ENCODE measurements at places on chromosomes 1 and 21. TPM values are rescaled to one million over a fixed set of nuclear protein-coding genes. Genes with fewer than 3 reads are reported as not detected.

KCTD3 gene
- 36.7 TPM for total RNA-seq

GPR3 gene
- total RNA-seq = 1.0 TPM

ADGRL2 gene
- total RNA-seq = 18.9 TPM

TNNI3K gene
- total RNA-seq = not detected

KRTAP12-2 gene
- total RNA-seq = not detected

KCNH1 gene
- total RNA-seq = not detected

TNFAIP8L2 gene
- not detected for total RNA-seq

All from bronchus fibroblast of lung (primary cell).